ENCODE measurements at places on chromosomes 1 and 21. TPM values are rescaled to one million over a fixed set of nuclear protein-coding genes. Genes with fewer than 3 reads are reported as not detected.

- DNase-seq, result peak; percentile 91
Observed at GRCh38 chr1:151739590-151740355, 18.5 kb downstream of the RIIAD1 start.

- DNase-seq, result no peak
Observed at GRCh38 chr1:17081439-17081838, 27.6 kb upstream of the SDHB start.

- peak; percentile 42 for DNase-seq
Observed at GRCh38 chr1:229224308-229224707, 46.6 kb upstream of the RAB4A start.

FOXO6 gene
- total RNA-seq, result 5.4 TPM

Data from PC-3 (cell line).